ENCODE measurements at places on chromosomes 2 and 18.

DNA sequence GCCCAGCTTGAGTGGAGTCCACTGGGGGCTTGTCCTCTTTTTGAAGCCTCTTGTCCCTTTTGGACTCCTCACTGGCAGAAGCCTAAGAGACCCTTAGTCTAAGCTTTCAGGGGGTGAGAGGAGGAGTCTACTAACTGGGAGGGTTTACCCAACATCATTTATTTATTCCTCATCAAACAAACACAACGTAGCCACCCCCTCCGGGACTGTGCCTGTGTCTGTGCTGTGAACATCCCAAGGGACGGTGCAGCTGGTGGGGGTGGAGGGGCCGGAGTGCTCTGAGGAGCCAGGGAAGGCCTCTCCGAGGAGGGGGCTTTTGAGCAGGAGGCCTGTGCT, 42.7 kb upstream of the TAF1B start:
- no peak for DNase-seq

DNA sequence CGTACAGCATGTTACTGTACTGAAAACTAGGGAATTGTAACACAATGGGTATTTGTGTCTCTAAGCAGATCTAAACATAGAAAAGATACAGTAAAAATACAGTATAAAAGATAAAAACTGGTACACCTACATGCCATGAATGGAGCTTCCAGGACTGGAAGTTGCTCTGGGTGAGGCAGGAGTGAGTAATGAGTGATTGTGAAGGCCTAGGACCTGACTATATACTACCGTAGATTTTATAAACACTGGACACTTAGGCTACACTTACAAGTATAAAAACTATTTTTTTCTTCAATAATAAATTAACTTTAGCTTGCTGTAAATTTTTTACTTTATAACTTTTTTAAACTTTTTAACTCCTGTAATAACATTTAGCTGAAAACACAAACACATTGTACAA, 324.4 kb upstream of the TNP1 start:
- no peak for DNase-seq

DNA sequence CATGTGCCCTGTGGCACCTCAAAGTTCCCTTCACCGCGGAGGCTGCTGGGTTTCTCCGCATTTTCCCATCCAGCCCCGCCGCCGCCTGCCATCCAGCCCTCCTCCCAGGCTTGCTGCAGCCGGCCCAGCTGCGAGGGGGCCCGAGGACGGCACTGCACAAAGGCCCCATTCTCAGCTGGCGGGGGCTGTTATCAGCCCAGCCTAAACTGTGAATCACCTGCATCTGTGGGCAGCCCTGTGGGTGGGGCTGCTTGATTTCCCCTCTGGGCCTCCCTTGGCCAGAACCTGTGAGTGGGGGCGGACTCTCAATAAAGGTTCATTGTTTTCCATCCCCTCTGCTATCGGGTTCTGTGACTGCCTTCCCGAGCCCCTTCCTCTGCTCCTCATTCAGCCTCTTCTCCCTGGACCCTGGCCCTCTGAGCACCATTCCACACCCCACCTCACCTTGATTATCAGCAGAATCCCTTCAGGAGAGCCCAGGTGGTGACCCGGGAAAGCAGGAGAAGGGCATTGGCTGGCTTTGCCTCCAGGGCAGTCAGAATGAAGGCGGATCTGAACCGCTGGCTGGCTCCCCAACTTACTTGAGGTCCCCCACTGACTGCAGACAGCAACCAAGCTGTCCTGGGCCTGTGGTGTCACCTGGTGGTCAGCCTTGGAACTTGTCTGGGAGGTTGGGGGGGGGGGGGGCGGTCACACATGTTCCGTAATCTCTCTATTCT, 204.5 kb downstream of the ZFP36L2 start:
- peak; percentile 29 for DNase-seq

DNA sequence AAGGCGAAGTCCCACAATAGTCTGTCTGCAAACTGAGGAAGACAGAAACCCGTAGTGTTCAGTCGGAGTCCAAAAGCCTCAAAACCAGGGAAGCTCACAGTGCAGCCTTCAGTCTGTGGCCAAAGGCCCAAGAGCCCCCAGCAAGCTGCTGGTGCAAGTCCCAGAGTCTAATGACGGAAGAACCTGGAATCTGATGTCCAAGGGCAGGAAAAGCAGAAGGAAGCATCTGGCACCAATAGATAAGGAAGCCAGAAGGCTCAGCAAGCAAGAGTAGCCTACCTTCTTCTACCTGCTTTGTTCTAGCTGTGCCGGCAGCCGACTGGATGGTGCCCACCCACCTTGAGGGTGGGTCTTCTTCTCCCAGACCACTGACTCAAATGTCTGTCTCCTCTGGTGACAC, 21.8 kb downstream of the CFAP210 start:
- no peak for DNase-seq

DNA sequence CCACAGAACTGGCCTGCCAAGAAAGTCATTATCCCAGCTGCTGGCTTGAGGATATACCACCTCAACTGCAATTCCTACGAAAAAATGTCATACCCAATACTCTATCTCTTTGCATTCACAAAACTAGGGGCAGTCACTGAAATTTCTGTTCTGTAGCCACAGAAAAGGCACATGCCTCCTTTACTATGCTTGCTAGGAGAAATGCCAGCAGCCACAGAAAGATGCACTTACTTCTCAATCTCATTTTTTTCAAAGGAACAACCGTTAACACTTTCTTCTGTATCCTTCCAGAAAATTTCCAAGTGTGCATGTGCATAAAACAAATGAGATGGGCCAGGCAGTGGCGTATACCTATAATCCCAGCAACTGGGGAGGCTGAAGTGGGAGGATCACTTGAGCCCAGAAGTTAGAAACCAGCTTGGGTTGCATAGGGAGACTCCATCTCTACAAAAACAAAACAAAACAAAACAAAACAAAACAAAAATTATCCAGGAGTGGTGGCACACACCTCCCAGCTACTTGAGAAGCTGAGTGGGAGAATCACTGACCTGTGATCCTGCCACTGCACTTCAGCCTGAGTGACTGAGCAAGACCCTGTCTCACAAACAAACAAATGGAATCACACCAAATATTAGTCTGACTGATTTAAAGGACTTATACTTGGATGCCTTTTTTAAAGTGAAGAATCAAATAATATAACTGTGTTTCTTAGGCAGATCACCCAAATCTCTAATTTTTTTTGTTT, 22.4 kb upstream of the PUM2 start:
- no peak for DNase-seq

GRCh38 chr2:181573140-181573736, 83.7 kb downstream of the CERKL start:
- DNase-seq = peak; percentile 48

DNA sequence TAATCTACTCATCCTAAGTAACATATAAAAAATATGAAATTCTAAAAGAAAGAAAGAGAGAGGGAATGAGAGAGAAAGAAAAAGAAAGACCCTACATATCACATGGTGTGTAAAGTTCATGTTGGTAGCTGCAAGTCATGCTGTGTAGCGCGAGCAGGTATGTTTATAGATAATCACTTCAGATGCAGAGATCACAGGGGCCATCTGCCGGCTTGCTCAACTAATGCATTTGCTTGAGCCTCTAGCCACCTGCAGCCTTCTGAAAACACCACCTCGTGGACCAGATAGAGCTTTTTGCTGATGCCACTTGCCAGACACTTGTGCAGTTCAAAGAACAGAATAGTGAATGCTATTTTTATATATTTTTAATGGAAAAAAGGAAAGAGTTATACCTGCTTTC, 37.6 kb downstream of the CDH7 start:
- no peak for DNase-seq

DNA sequence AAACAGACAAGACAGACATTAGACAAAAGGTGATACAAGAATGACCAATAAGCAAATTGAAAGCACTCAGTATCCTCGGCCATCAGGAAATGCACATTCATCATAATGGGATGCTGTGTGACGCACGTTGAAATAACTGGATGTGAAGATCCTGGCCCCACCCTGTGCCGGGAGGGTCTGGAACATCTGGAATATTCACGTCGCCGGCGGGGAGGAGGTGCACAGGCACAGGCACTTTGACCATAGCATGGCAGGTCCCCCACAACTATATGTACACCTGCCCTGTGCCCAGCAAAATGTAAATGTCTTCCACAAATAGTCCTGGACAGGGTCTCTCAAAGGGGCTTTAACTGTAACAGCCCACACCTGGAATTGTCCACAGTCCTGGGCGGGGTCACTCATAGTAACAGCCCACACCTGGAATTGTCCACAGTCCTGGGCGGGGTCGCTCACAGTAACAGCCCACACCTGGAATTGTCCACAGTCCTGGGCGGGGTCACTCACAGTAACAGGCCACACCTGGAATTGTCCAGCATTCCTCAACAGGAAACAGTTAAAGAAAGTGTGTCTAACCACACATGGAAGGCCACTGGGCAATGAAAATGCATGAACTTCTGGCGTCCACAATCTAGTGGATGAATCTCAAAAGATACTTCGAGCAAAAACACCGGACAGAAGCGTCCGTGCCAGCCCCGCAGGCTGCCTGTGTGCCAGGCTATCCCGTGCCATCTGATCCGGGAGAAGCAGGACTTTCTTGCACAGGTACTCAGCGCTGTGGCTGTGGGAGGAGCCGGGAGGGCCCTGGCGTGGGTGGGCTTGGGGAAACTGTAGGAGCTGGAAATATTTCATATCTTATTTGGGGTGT, 113.4 kb downstream of the RTP5 start:
- no peak for DNase-seq

- DNase-seq = no peak
These were observed 19.4 kb upstream of the NCL start for GRCh38 chr2:231483398-231484329.
